SHP77 treated with DMSO at 0.1 percent for 48 hours (cell line): ENCODE measurements at places on chromosomes 6 and 20.

DNA sequence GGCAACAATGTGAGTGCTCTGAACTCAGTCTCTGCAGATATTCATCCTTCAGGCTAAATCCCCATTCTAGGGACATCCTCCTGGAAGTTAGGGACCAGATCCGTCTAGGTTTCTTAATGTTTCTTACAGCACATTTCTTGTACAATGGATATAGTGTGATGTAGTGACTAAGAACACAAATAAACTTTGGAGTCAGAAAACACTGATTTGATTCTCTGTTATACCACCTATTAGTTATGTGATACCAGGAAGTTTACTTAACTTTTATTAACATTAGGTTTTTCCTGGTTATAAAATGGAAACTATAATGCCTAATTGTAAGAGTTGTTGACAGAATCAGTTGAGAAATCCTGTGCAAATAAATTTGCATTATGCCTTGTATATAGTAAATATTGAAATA lies 57.6 kb upstream of the KCNQ5 start:
- DNase-seq, result no peak

GRCh38 chr20:4875578-4876067 lies 125.7 kb downstream of the SLC23A2 start:
- peak; percentile 60 for DNase-seq

DNA sequence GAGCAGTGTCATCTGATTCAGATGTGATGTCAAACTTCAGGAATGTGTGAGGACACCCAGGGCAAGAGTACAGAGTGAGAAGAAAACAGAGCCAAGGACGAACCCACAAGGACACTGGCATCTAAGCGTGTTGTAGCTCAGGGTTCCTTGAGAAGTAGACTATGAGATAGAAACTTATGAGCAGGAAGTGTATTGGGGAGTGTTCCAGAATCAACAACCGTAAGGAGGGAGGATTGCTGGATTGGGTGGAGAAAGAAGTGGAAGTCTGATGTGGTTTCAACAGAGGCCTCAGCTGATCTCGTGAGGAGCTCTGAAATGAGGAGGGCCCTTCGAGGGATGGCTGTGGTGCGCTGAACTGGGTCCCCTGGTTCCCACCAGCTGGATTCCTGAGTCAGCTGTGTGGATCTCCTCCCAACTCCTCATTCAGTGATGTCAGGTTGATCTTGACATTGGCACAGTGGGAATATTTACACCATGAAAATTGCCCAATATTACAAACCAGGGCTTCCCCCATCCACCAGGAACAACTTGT lies 25.7 kb upstream of the IGF2R start:
- no peak for DNase-seq

DNA sequence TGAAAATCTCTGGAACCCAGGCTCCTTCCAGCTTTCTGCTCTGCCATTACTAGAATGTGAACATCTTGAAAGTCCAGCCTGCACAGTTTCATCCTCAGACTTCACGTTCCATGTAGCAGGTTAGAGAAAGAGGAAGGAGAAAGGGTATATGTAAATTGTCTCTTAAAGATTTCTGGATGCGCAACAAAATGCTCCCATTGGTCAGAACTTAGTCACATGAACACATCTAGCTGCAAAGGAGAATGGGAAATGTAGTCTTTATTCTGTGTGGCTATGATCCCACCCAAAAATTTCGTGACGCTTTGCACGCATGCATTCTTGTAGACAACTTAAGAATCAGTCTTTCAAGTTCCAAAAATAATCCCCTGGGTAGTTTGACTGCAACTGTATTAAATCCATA lies 46.4 kb upstream of the CHD6 start:
- no peak for DNase-seq

DNA sequence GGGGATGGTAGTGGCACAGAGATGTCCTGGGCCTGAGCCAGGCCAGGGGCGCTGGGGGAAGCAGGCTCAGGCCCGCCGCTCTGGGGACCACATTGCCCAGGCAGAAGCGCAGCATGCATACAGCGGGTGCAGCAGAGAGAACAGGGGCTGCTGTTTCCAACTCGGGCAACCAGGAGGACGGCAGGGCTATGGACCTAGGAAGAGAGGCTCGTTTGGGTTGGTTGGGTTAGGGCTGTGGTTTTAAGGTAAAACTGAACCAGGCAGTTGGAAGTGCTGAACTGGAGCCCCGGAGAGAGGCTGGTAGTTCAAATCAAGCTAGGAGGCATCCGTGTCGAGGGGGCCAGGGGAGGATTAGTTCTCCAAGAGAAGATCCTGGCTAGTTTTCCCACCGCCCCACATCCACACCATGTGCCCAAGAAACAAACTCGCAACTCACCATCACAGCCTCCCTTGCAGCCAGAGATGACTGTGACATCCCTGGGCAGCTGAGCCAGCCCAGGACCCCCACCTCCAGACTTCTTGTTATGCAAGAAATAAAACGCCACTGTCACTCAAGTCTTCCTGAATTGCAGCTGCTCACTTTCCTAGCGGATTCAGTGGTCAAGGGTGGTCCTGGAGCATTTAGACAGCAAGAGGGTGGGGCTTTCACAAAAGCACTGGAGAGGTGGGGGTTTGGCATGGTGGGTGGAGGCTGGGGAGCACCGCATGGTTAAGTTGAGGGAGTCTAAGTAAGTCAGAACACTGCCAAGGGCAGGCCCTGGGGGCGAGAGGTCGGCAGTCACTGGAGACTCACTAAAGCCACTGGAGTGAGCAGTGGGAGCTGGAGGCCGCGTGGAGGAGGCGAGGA lies 161.2 kb downstream of the GRM4 start:
- DNase-seq, result no peak

GRCh38 chr6:3444276-3445088 lies 12.4 kb downstream of the SLC22A23 start:
- DNase-seq, result no peak

DNA sequence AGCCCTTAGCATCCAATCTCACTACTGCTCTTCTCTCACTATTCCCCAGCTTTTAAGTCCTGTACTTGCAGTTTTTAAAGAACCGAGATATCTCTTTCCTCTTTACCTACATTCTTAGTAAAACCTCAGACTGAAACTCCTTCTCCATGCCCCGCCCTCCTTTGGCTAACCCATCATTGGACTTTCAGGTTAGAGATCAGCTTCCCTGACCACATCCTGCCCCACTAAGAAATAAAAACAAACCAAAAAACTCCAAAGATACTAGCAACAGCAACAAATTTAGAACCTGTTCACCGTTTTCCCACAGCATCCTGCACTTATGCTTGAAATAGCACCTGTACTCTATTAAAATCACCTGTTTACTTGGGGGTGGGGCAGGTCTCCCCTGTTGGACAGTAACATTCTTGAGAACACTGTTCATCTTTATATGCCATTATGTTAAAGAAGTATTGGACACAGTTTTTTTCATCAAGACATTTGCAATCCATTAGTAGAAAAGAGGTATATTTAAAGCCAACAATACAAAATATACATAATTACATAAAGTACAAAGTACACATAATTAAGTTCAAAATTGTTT lies 16.3 kb upstream of the SMAP1 start:
- DNase-seq, result no peak

DNA sequence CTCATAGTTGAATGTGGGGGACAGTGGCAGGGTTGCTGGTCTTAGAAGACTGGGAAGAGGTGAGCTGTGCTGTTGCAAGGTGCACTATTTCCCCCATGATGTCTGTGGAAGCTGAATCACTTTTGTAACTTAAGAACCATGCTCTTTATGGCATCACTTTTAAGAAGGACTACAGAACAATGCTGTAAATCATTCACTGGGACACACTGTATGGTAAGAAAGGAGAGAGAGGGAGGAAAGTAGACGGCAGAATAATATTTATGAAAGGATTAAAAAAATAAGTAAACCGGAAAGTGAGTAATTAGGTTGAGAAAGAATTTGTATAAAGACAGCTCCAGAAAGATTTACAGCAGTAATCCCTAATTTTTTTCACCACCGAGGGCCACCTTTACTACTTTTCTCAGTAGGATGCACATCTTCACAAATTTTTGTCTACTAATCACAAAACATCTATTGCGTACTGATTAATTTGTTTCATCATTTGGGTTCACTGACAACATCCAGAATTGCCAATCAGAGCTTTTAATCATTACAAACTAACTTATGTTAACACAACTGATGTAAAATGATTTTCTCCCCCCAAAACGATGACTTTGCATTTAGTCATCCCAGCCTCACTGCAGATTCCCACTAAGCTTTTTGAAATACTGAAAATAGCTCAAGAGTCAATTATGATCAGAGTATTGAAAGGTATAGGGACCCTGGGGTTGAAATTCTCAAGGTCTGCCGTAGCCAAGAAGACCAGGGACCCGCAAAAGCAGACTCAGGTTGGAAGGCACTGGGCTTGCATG lies 560.7 kb upstream of the NOX3 start:
- DNase-seq, result no peak

GRCh38 chr6:3482869-3483268 lies 26.0 kb upstream of the SLC22A23 start:
- no peak for DNase-seq

DNA sequence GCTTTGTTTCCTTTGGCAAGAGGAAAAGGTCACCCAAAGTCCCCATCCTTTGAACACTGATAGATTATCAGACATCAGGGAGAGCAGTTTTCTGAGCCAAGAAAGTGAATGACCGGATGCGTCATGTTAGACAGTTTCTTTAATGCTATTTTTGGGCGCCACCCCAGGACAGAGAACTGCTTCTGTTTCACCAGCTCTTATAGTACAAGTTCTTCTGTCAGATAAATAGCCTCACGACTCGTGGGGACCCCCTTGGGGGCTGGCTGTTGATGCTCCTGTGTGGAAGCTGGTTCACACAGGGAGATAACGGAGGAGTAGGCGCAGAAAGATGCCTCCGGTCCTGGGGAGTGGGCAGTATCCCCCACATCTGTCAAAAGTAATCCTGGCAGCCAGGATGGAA lies 54.6 kb downstream of the NPEPL1 start:
- no peak for DNase-seq

DNA sequence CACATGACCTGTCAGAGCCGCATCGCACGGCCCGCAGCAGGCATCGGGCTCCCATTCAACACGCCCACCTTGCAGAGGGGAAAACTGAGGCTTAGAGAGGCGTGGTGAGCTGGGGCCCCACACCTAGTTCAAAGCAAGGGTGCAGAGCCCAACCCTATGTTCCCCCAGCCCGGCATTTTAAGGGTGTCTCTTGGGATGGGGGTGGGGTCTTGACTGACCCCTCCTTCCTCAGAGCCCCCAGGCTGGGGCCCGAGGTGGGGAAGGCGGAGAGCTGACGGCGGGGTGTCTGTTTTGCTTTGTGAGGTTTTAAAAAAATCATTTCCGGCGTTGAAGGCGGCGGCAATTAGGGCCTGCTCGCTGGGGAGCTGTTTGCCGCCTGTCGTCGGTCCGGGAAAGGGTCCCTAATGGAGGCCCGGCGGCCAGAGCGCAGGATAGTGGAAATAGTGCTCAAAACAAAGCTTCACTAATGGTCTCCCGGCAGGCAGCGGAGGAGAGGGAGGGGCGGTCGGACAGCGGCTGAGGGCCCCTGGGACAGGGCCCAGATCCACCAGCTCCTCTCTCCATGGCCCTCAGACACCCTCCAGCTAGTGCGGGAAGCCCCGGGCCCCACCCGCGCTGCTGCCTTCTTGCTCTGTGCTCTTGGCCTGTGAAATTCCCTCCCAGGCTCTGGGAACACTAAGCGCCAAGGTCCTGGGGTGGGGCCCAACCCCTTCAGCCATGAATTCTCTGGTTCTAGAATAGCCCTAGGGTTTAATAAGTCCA lies 11.9 kb downstream of the VSTM2L start:
- DNase-seq, result no peak

- DNase-seq, result no peak
Observed at GRCh38 chr6:38997128-38997761, 51.3 kb upstream of the GLP1R start.

- DNase-seq, result no peak
Observed at GRCh38 chr6:29982097-29982496, 39.8 kb downstream of the HLA-A start.

GRCh38 chr20:55635870-55636269 lies 369.4 kb downstream of the CBLN4 start:
- no peak for DNase-seq

DNA sequence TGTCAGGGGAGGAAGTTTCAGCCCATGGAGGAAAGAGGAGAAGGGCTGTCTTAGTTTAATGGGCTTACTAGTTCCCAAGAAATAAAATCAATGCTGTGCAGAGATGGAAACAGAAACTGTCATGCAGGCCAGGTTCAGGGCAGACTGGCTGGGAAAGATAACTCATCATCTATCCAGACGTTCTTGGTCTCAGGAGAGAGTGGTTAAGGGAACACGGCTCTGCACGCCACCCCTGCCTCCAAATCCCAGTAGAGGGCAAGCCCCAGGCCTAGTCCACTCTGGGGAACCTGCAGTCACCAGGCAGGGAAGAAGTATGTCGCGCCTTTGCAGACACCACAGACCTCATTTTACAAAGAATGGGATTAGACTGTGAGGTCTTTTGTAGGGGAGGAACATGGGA lies 12.5 kb downstream of the ALDH8A1 start:
- DNase-seq, result no peak

DNA sequence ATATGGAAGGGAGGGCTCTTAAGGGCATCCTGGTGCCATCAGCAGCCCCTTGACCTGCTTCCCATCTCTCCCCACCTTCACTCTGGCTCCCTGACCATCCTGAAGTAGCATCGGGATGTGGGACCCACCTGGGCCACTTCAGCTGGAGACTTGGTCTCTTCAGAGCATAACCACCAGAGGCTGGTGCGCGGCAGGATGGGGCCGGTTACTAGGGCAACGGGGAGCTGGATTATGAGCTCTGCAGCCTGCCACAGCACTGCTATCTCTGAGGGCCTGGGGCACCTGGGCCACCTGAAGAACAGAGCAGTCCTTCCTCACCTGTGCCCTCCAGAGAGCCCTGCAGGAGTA lies 79.7 kb downstream of the SYNJ2 start:
- no peak for DNase-seq

GRCh38 chr6:87181903-87182302 lies 26.5 kb downstream of the ZNF292 start:
- no peak for DNase-seq

DNA sequence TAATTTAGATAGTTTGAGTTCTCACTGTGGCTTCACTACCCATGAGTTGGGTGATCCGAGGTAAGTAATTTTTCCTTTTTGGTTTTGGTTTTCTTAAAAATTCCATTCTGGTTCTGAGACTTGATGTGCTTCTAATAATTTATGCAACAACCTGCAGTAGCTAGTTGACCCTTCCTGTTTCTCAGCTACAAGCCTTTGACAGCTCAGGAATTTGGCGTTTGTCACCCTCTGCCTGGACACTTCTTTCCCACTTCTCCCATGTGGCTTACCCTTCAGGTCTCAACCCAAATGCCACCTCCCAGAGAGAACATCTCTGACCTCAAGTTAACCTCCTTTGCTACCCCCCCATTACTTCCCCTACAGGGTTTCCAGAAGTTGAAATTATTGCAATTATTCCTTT lies 49.7 kb upstream of the TSHZ2 start:
- no peak for DNase-seq

- DNase-seq, result no peak
Observed at GRCh38 chr20:62754122-62754990, 41.9 kb upstream of the MRGBP start.

GRCh38 chr6:116090251-116090650 lies 10.4 kb upstream of the NT5DC1 start:
- no peak for DNase-seq
